NCI-H1105 (cell line): ENCODE measurements at places on chromosomes 6 and 20.
A peak's percentile ranks its signal among the peaks of the same experiment; 100 is the strongest.

GRCh38 chr6:21157186-21157929, 436.2 kb upstream of the SOX4 start:
- DNase-seq: no peak

- DNase-seq: no peak
Measured at GRCh38 chr20:10610251-10610650, 63.5 kb downstream of the JAG1 start.

DNA sequence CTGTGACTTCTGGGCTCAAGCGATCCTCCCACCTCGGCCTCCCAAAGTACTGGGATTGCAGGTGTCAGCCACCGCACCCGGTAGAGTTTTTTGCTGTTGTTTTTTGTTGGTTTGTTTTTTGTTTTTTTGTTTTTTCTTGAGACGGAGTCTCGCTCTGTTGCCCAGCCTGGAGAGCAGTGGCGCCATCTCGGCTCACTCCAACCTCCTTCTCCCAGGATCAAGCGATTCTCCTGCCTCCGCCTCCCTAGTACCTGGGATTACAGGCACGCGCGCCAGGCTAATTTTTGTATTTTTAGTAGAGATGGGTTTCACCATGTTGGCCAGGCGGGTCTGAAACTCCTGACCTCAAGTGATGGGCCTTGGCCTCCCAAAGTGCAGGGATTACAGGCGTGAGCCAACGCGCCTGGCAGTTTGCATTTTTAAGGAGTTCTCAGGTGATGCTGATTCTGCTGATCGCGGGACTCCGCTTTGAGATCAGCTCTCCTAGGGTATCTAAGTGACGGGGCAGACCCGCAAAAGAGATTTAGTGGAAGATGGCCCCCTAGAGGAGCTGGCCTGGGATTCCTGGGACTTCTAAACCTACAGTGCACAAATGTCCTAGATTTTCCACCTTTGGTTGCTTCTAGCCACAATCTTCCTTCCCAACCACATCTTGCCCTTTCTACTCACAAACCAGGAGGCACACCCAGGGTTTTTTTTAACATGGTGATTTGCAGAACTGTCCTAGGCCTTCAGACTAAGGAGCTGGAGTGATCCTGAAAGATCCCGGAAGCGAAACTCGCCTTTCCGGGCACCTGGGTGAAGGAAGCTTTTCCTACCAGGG, 45.2 kb downstream of the DPPA5 start:
- DNase-seq: no peak

- DNase-seq: peak; percentile 34
Measured at GRCh38 chr6:147390909-147391536, 117.5 kb upstream of the SAMD5 start.

GRCh38 chr6:107218142-107218541, 102.8 kb upstream of the BEND3 start:
- no peak for DNase-seq

DNA sequence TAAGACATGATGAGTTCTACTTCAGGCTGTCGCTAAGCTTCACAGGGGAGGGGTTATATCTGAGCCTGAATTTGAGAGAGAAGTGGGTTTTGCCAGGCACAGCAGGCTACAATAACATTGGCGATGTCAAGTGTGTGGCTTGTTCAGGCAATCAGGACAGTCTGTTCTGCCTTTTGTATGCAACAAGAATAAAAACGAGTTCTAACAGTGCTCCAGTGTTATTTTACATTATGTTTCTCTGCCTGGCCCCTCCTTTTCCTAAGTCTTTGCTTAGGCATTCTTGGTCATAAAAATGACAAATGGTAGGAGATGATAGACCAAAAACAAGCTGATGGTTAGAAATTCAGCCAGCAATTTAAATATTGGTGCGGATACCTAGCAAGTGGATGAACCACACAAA, 26.8 kb downstream of the PAQR8 start:
- no peak for DNase-seq

DNA sequence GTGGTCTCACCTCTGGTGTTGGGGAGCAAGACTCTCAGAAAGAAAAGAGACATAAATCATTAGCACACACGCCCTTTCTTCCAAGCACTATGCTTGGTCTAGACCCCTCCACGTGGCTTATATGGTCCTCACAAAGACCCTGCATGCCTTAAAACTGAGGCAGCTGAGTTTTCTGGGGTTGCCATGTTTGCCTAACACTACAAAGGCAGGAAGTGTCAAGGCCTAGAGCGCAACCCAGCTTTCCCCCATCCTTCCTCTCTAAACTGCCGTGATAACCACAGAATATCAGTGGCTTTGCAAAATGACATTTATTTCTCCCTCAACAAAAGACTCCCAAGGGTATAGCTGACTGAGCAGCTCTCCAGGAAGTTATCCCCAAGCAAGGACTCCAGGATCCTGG, 146.5 kb upstream of the TOP1 start:
- DNase-seq: no peak

DNA sequence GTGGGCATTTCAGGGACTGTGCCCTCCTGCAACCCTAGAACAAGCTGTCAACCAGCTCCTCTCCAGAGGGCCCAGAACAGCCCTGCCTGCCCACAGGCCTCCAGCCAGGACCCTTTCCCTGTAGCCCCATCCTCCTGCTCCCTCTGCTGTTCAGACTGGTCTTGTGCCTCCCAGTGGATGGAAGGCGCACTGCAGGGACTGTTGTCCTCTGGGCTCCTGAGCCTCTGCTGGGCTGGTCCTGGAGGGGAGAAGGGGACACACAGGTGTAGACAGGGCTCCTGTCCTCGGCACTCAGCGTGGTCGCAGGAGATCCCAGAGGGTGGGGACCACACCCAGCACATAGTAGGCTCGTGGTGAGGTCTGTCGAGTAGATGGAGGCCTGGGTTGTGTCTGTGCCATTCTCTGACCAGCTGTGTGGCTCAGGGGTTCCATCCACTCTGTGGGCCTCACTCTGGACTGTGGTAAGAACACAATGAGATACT, 11.5 kb downstream of the ITPR3 start:
- DNase-seq: peak; percentile 16

GRCh38 chr6:30752157-30752927, 8.0 kb upstream of the IER3 start:
- DNase-seq: no peak

DNA sequence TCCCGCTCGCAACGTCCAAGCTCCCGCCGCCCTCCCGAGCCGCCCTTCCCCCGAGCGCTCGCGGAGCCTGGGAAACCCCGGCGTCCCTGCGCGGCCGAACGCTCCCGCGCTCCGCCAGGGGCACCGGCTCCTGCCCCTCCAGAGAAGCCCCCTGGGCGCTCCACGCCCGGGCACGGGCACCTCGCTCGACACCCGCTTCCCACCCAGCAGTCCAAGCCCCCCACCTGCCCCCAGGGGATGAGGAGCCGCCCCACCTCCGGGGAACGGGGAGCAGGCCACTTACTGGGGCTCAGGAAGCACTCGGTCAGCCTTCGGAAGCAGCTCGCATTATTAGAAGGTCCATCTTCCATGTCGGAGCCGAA, 1.4 kb downstream of the PDE10A start:
- DNase-seq: peak; percentile 30

GRCh38 chr6:131258010-131258652, 122.9 kb downstream of the AKAP7 start:
- DNase-seq: no peak

- no peak for DNase-seq
Measured at GRCh38 chr20:19924255-19924654, 92.9 kb upstream of the NAA20 start.

- no peak for DNase-seq
Measured at GRCh38 chr6:108592371-108593337, 31.9 kb downstream of the FOXO3 start.

- no peak for DNase-seq
Measured at GRCh38 chr6:3517350-3517749, 60.5 kb upstream of the SLC22A23 start.

GRCh38 chr20:2507464-2507863, 1.3 kb downstream of the ZNF343 start:
- DNase-seq: no peak

DNA sequence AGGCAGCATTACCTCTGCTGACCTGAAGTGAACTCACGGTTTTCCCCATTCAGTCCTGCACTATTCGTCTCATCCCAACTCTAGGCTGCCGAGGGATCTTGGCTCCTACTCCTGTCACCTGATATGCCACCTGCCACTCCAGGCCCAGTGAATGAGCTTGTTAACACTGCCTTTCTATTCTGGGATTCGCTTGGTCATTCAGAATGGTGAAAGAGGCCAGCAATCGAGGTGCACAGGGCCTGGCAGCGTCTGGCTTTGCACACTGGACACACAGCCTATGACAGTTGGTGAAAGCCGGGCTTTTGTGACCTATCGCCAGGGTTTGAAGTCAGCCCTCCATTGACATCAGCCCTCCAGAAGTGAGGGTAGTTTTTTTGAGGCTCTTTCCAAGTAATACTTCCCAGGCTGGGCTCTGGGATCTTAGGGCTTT, 59.3 kb upstream of the MYL9 start:
- DNase-seq: peak; percentile 86

- DNase-seq: no peak
Measured at GRCh38 chr20:48620154-48620506, 207.7 kb downstream of the PREX1 start.

DNA sequence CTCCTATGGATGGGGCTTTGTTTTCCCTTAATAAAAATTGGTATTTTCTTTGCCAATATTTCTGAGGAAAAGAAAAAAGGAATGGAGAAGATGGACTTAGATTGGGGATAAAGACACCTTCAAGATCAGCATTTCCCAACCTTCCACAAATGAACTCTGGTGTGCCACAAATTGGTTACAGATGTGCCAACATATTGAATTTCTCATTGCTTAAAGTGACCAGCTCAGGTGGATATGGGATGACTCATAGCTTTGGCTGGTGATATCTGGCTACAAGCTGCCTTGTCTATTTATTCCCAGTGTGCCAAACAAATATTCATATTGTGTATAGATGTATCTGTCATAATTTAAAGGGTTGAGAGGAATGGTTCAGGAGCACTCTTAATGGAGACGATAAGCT, 32.5 kb downstream of the THEMIS start:
- no peak for DNase-seq

- DNase-seq: no peak
Measured at GRCh38 chr6:150410399-150410798, 41.6 kb downstream of the IYD start.

- no peak for DNase-seq
Measured at GRCh38 chr6:939526-940252, 246.8 kb upstream of the EXOC2 start.

DNA sequence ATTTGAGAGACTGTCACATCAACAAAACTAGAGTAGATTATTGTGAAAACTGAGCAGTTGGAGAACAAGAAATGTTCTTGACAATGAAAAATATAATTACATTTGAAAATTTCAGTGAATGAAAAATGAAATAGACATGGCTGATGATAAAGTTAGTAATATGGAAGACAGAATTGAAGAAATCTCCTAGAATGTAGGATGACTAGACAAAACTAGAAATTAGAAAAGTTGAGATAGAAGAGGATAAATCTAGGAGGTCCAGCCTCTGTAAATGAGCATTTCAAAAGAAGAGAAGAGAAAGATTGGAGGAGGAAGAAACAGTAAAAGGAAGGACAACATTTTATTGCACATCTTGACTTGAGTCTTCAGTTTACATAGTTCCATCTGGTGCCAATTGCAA, 178.7 kb downstream of the NFATC2 start:
- no peak for DNase-seq

DNA sequence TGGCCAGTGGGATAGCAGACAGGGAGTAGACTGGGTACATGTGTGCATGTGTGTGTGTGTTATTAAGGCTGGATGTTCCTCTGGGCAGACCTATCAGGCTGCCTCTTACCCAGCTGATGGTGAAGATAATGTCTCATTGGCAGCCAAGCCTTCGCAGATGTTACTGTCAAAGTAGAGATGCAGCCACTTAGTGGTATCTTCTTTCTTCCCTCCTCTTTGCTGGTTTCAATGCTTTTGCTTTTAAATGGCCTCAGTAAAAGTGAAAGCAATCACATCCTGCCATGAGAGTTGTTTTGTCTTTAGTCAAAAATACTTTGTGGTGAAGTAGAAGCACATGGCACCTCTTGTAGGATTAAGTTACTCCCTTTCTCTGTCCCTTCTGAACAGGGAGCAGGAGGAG, 57.5 kb downstream of the SNRNP48 start:
- DNase-seq: no peak

GRCh38 chr20:664576-664975, 11.0 kb downstream of the SCRT2 start:
- DNase-seq: no peak

GRCh38 chr6:108323710-108324466, 29.0 kb downstream of the AFG1L start:
- DNase-seq: no peak

DNA sequence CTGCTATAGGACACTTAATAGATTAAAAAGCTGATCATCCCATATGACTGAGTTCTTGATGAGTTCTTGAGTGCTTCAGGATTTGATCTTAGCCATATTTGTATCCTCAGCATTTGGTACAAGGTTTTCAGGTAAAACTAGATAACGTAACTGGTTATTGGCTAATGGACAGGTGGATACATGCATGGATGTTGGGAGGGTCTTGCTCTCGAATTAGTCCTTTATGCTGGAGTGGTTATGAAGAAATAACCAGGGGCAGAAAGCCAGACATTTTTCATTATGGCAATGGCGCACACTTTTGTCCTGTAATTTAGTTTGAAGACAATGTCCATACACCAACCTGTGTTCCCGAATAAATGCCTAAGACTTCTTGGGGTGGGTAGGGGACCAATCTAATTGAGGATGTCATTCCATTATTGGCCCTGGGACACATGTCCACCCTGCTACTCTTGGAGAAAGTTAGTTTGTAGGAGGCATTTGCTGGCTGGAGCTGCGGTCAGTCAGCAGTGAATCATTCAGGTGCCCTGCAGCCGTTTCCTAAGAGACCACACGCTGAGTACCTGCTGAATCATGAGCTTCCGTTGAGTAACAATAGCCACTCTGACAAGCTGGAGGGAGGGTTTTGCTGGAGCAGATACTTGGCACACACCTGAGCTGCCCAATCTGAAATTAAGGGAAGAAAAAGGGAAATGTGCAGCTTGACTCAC, 194.4 kb downstream of the FOXA2 start:
- DNase-seq: peak; percentile 34

GRCh38 chr20:55174635-55175034, 699.2 kb downstream of the DOK5 start:
- DNase-seq: no peak

DNA sequence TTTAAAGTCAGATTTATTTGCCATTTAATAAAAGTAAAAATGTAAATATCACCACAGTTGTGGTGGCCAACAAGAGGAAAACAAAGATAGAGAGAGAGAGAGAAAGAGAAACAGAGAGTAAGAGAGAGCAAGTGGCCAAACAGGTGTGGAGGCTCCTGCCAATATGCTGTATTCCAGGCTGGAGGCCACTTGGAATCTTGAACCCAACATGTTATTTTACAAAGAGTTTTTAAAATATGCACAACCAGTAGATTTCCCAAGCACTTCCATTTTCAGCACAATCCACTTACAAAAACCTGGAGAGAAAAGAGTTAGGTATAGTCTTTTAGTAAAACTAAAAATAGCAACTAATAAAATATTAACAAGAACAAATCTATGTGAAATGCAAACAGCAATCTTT, 1323.1 kb upstream of the CITED2 start:
- DNase-seq: no peak

DNA sequence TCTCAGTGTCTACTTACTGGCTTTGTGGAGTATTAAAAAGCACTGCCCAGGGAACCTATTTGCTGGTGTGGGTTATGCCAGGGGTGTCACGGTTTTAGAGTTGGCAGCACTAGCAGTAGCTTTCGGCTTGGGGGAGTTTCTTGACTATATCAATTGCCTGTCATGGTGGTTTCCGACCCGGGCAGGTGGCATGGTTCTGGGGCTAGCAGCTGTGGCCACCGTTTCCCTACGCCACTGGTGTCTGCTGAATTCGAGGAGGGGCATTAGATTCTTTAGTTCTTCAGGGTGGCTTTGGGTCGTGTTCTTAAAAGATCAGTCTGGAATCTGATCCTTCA, 55.6 kb upstream of the FOXC1 start:
- no peak for DNase-seq
